ENCODE measurements at places on chromosomes 5 and 9. TPM values are rescaled to one million over a fixed set of nuclear protein-coding genes. Genes with fewer than 3 reads are reported as not detected.

- H3K27ac ChIP-seq: no peak overlapping the region
- H3K4me1 ChIP-seq: peaks cover 8% of the 10 kb centered on the region
- no peaks in the 10 kb centered on the region for H3K27me3 ChIP-seq
- H3K36me3 ChIP-seq: peaks cover 2% of the 10 kb centered on the region
Observed at GRCh38 chr5:94693043-94693822, 74.8 kb downstream of the SLF1 start.

MARCOL gene
- total RNA-seq: not detected

DNA sequence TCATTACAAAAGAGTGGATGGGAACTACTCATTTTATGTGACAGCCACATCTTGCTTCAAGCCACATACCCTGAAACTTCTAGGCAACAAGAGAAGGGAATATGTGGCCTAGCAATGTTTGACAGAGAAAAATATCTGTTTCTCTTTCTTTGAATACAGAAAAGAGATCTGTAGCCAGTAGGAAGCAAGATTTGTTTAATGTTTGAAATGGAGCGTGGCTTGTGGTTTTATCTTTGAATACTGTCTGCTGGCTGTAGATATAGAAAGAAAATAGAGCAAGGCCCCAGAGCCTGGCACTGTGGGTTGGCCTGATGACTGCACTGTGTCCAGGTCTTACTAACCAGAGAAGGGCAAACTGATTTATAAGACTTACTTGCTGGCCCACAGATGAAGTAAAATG, 133.8 kb downstream of the ARHGEF28 start:
- no peak overlapping the region for H3K27ac ChIP-seq
- H3K4me3 ChIP-seq: no peak overlapping the region
- DNase-seq: peak; percentile 56
- H3K4me1 ChIP-seq: peaks cover 2% of the 10 kb centered on the region
- no peaks in the 10 kb centered on the region for H3K36me3 ChIP-seq

- no peak overlapping the region for H3K4me3 ChIP-seq
- H3K4me1 ChIP-seq: peaks cover 9% of the 10 kb centered on the region
- H3K36me3 ChIP-seq: no peaks in the 10 kb centered on the region
- H3K27ac ChIP-seq: peak overlapping the region; percentile 43
- no peaks in the 10 kb centered on the region for H3K27me3 ChIP-seq
- DNase-seq: peak; percentile 70
Observed at GRCh38 chr5:115558388-115558956, 13.9 kb upstream of the FEM1C start.

GRCh38 chr5:172540099-172540870, 86.0 kb upstream of the SH3PXD2B start:
- no peaks in the 10 kb centered on the region for H3K36me3 ChIP-seq
- H3K4me1 ChIP-seq: no peaks in the 10 kb centered on the region
- H3K27ac ChIP-seq: no peak overlapping the region
- DNase-seq: no peak
- no peaks in the 10 kb centered on the region for H3K27me3 ChIP-seq

- H3K4me3 ChIP-seq: peak within 1 kb of the TSS; percentile 70
- H3K27me3 ChIP-seq: no peaks in the 10 kb centered on the region
- peaks cover 8% of the 10 kb centered on the region for H3K4me1 ChIP-seq
Observed at GRCh38 chr5:172640822-172641358, at the start of gene NEURL1B. NEURL1B (plus strand) TSS chr5:172641263; CDS start chr5:172641407, 144 bp downstream.

GRCh38 chr9:136764301-136764891, at the start of gene LCN15:
LCN15 (minus strand) TSS chr9:136764518; CDS start chr9:136764488, 30 bp downstream.
- no peaks in the 10 kb centered on the region for H3K4me1 ChIP-seq
- H3K36me3 ChIP-seq: no peaks in the 10 kb centered on the region
- DNase-seq: no peak
- H3K27me3 ChIP-seq: peaks cover 8% of the 10 kb centered on the region

- peak; percentile 21 for DNase-seq
- H3K27me3 ChIP-seq: no peaks in the 10 kb centered on the region
- no peak overlapping the region for H3K27ac ChIP-seq
- no peak overlapping the region for H3K4me3 ChIP-seq
Observed at GRCh38 chr5:66769839-66770617, 173.8 kb downstream of the MAST4 start.

DNA sequence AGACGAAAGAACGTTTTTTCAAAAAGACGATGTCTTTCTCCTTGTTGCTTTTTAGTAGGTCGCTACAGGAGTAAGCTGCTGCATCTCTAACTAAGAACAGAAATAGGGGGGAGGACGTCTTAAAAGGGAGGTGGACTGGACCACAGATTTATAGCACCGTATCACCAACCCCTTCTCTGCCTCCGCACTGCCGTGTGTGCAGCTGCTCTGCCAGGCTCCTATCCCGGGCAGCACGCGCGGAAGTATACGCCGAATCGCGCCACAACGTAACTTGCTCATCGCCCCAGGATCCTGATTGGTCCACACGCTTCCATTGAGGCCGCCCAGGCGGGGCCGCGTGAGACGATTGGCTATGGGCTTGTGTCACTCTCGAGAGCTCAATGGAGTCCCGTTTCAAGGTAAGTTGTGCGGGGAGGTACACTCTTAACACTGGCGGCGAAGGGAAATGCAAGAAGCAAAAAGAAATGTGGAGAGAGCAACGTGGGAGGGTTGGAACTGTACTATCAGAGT, at the start of gene ELAVL2:
Gene ELAVL2, minus strand, starts transcription at position 121 of the 510 bp plus-strand sequence. CDS start 64,006 bp downstream, outside the sequence.
- no peaks in the 10 kb centered on the region for H3K4me1 ChIP-seq
- peaks cover 16% of the 10 kb centered on the region for H3K27me3 ChIP-seq
- peak; percentile 91 for DNase-seq
- peak within 1 kb of the TSS; percentile 6 for H3K4me3 ChIP-seq

DNA sequence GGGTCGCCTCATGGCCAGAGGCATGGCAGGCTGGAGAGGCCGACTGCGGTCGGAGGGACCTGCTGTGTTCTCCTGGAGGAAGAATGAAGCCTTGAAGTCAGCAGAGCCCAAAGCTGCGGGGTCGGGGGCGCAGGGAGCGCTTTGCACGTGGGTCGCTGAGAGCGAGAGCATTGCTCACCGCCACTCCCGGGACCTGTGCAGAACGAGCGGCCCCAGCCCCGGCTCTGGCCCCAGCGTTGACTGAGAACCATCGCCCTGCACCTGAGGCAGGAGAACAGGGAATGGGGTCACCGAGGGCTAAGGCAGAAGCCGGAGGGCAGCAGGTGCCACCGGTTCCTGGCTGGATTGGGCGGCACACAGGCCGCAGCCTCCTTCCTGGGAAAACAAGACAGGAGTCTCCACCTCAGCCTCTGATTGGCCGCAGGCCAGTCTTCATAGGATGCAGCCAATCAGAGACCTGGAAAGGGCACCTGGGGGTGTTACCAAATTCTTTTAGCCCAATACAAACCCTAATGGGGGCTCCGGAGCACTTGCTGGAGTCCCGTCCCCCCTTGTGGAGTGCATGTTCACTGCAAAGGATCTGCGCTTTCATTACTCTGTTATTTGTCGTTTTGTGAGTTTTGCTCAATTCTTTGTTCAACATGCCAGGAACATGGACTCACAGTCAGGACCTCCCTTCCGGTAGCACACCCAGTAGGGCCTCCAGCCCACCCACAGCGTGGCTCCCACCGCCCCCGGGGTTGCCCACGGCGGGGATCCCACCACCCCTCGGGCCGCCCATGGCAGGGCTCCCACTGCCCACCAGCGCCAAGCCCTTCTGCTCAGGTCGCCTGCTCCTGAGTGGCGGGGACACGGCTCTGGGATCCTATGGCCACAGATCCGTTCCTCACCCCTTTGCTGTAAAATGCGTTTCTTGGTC, 24.7 kb upstream of the SLC6A19 start:
- DNase-seq: no peak
- H3K36me3 ChIP-seq: no peaks in the 10 kb centered on the region
- H3K27me3 ChIP-seq: no peaks in the 10 kb centered on the region
- H3K4me3 ChIP-seq: no peak overlapping the region

- H3K4me3 ChIP-seq: no peak overlapping the region
- no peaks in the 10 kb centered on the region for H3K4me1 ChIP-seq
- H3K27me3 ChIP-seq: no peaks in the 10 kb centered on the region
- no peak for DNase-seq
Observed at GRCh38 chr5:75886706-75887105, 169.5 kb upstream of the POC5 start.

GRCh38 chr9:120438111-120438510, 141.9 kb downstream of the CDK5RAP2 start:
- no peaks in the 10 kb centered on the region for H3K27me3 ChIP-seq
- H3K36me3 ChIP-seq: peaks cover 1% of the 10 kb centered on the region
- peak; percentile 48 for DNase-seq
- H3K4me3 ChIP-seq: no peak overlapping the region
- no peak overlapping the region for H3K27ac ChIP-seq

- no peaks in the 10 kb centered on the region for H3K36me3 ChIP-seq
- no peaks in the 10 kb centered on the region for H3K27me3 ChIP-seq
- H3K4me3 ChIP-seq: no peak overlapping the region
- no peak overlapping the region for H3K27ac ChIP-seq
Observed at GRCh38 chr9:5800969-5801738, 31.8 kb downstream of the ERMP1 start.

FBP1 gene
- total RNA-seq: not detected

All from fibroblast of lung (primary cell).